ENCODE measurements at places on chromosomes 6 and 20. TPM values are rescaled to one million over a fixed set of nuclear protein-coding genes. Genes with fewer than 3 reads are reported as not detected.

HLA-DQA2 gene
- total RNA-seq: 0.52 TPM

BPIFB1 gene
- not detected for total RNA-seq

SUPT3H gene
- total RNA-seq: 7.9 TPM

RAET1E gene
- not detected for total RNA-seq

GSTA4 gene
- total RNA-seq: 13.1 TPM

CENPQ gene
- total RNA-seq: 5.2 TPM

METTL24 gene
- 17.2 TPM for total RNA-seq

- DNase-seq: no peak
Observed at GRCh38 chr6:21958428-21958827, 338.4 kb downstream of the PRL start.

DNA sequence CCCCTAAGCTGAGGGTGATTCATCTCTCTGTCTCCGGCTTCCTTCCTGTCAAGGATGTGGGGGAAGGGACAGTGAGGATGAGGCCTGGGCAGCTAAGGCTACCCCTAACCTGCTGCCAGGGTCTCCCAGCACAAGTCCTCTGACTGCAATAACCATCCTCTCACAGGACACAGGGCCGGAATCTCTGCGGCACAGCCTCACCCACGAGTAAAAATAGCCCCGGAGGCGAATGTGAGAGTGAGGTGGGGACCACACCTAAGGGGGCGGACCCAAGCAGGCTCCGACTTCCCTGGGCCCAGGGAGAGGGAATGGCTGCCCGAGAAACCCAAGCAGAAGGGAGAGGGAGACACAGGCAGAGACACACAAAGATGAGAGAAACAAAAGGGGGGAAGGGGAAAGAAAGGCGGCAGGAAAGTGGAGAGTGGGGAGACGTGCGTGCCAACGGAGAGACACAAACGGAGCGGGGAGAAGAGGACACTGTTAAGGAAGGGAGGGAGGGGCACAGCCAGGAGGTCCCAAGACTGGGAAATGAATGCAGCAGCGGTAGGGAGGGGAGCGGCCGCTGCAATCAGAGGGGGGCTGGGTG lies 1.4 kb downstream of the CLIC1 start:
- DNase-seq: no peak

DNA sequence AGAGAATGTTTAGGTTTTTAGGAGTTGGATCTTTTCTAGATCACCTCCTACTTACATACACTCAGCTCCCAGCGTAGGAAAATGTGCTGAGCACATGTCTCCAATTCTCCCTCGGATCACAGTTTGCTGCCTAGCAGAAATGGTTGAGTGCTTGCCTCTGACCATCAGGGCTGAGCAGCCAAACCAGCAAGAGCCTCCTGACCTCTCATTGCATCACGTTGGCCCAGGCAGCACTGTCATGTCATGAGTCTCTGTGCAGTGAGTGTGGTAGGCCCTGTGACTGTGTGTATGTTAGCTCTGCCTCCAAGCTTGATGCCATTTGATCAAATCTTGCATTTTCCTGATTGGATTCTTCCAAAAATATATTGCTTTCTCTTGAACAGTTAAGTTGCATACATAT lies 112.0 kb downstream of the LRRC1 start:
- no peak for DNase-seq
